Osteoblast (primary cell): ENCODE measurements at places on chromosomes 2 and 18.

GRCh38 chr18:28099237-28099636 lies 77.7 kb downstream of the CDH2 start:
- H3K4me3 ChIP-seq = no peak overlapping the region
- DNase-seq = no peak
- H3K27ac ChIP-seq = no peak overlapping the region

DNA sequence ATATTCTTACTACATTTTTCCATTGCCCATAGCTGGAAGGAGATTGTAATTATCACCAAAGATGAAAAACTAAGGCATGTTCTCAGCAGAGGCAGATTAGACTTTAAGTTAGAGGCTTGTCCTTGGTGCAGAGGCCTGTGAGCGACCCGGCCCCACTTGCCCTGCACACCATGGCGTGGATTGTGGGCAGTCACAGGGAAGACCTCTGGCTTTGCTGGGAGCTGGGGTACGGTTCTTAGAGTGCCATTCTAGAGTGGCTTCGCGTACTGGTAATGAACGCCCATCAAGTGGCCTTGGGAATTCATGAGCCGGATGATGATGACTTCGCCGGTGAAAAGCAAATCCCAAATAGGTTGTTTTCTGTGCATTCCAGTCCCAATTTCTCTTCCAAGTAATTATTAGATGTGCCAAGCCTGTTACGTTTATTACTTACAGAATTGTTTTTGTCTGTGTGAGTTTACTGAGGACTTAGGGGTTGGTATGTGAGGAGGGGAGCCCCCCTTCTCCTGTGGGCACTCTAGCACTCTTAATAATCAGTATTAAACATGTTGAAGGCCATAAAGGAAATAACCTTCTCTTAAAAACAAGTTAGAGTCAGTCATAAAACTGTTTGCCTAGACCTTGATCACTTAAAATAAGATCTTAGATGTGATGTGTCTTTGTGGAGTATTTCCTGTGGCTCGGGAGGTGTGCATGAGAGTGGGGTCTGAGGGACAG lies 90.6 kb downstream of the LDLRAD4 start:
- no peaks in the 10 kb centered on the region for H3K27me3 ChIP-seq
- no peak overlapping the region for H3K27ac ChIP-seq
- no peak overlapping the region for H3K4me3 ChIP-seq
- no peaks in the 10 kb centered on the region for H3K36me3 ChIP-seq
- no peak for DNase-seq
- no peaks in the 10 kb centered on the region for H3K4me1 ChIP-seq

DNA sequence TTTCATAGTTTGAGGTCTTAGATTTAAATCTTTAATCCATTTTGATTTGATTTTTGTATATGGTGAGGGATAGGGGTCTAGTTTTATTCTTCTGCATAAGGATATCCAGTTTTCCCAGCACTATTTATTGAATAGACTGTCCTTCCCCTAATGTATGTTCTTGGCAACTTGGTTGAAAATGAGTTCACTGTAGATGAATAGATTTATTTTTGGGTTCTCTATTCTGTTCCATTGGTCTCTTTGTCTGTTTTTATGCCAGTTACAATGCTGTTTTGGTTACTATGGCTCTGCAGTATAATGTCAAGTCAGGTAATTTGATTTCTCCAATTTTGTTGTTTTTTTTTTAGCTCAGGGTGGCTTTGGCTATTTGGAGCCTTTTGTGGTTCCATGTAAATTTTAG lies 5.9 kb downstream of the FAM171B start:
- no peaks in the 10 kb centered on the region for H3K27me3 ChIP-seq
- no peak for DNase-seq
- H3K36me3 ChIP-seq = no peaks in the 10 kb centered on the region

- H3K4me1 ChIP-seq = no peaks in the 10 kb centered on the region
- no peak overlapping the region for H3K4me3 ChIP-seq
- no peak overlapping the region for H3K27ac ChIP-seq
- no peak for DNase-seq
- no peaks in the 10 kb centered on the region for H3K36me3 ChIP-seq
These were observed 125.3 kb upstream of the APCDD1 start for GRCh38 chr18:10329101-10329500.

- no peaks in the 10 kb centered on the region for H3K4me1 ChIP-seq
- DNase-seq = no peak
- H3K27ac ChIP-seq = no peak overlapping the region
- no peak overlapping the region for H3K4me3 ChIP-seq
These were observed 496.6 kb downstream of the PTPRM start for GRCh38 chr18:8063733-8064132.

DNA sequence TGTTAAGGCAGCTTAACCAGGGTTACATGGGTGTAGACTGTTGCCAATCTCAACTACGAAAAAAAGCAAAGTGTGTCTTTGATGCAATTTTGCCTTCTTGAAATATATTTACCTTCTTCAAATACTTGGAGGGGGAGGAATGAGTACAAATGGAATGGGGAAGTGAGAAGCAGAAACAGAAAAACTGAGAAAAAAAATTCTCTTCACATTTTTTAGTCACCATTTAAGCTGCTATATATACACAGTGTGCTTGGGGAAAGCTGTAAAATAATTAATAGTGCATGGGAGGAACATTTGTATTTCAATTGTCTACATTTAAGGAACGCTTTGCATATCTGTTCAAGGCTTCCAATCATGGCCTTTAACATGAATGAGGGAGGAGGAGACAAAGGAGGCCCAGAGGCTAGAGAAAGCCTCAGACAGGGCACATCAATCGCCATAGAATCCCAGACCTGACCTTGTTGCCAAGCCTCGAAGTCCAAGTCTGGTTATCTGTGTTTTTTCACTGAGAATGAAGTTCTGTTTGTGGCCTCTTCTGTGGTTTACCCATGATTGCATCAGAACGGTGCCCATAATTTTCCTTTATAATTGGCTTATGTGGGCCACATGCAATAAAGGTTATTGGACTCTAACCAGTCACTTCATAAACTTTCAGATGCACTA lies 158.6 kb downstream of the PIK3C3 start:
- H3K27ac ChIP-seq = peak overlapping the region; percentile 34
- H3K4me1 ChIP-seq = peaks cover 13% of the 10 kb centered on the region
- H3K4me3 ChIP-seq = no peak overlapping the region

DNA sequence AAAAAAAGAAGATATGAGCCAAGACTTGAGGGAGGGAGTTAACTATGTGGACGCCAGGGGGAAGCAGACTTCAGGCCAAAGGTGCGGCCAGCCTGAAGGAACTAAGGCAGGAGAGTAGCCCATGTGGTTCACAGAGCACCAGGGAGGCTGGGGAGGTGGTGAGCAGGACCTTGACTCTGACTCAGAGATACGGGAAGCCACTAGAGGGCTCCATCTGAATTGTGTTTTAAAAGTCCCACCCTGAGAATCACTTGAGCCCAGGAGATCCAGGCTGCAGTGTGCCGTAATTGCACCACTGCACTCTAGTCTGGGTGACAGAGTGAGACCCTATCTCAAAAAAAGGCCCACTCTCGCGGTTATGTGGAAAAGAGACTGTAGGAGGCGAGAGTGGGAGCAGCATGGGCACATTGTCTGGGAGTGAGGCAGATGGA lies 12.3 kb downstream of the CEP192 start:
- H3K27me3 ChIP-seq = no peaks in the 10 kb centered on the region
- DNase-seq = peak; percentile 87
- no peak overlapping the region for H3K4me3 ChIP-seq
- no peak overlapping the region for H3K27ac ChIP-seq
- H3K36me3 ChIP-seq = peaks cover 6% of the 10 kb centered on the region

- no peak overlapping the region for H3K27ac ChIP-seq
- H3K36me3 ChIP-seq = no peaks in the 10 kb centered on the region
- H3K4me1 ChIP-seq = no peaks in the 10 kb centered on the region
- no peaks in the 10 kb centered on the region for H3K27me3 ChIP-seq
- DNase-seq = no peak
- H3K4me3 ChIP-seq = no peak overlapping the region
These were observed 210.9 kb downstream of the DCDC2C start for GRCh38 chr2:3914241-3914640.

DNA sequence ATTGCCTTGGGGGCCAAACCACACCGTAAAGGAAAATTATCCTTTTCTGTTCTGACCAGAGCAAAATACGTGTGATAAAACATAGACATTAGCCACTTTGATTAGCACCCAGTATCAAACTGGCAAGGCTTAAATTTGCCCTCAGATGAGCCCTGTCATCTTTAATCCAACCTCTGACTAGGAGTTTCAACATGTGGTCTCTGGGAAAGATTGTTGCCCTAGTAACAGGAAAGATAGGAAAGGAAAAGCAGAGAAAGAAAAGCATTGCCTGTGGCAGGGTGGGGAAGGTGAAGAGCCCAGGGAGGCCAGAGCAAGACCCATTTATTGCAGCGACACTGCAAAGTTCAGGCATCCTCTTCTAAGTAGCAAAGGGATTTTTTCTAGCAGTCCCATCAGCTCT lies 181.5 kb upstream of the SCN7A start:
- no peak overlapping the region for H3K27ac ChIP-seq
- no peak overlapping the region for H3K4me3 ChIP-seq
- H3K36me3 ChIP-seq = no peaks in the 10 kb centered on the region
- no peaks in the 10 kb centered on the region for H3K27me3 ChIP-seq

GRCh38 chr2:232210306-232210705 lies 168.2 kb upstream of the ALPP start:
- H3K4me3 ChIP-seq = no peak overlapping the region
- H3K4me1 ChIP-seq = no peaks in the 10 kb centered on the region
- no peak for DNase-seq
- no peaks in the 10 kb centered on the region for H3K27me3 ChIP-seq
- H3K27ac ChIP-seq = no peak overlapping the region

DNA sequence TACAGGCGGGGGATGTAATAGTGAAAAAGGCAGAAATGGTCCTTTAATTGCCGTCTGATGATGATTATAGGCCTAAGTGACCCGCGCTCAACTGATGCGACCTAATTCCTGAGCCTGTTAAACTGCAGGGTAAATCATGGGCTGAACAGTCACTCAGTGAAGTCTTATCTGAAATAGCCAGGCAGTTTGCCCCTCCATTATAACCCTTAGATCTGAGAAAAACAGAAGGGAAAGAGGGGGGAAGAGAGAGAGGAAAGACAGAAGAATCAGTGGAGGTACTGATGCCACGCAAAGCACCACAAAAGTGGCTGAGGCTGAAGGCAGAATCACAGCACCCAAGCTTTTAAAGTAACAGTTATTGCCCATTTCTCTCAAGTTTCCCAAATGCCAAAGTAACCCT lies 73.1 kb upstream of the DNMT3A start:
- H3K27me3 ChIP-seq = no peaks in the 10 kb centered on the region
- H3K27ac ChIP-seq = no peak overlapping the region
- no peak overlapping the region for H3K4me3 ChIP-seq
- no peaks in the 10 kb centered on the region for H3K36me3 ChIP-seq

DNA sequence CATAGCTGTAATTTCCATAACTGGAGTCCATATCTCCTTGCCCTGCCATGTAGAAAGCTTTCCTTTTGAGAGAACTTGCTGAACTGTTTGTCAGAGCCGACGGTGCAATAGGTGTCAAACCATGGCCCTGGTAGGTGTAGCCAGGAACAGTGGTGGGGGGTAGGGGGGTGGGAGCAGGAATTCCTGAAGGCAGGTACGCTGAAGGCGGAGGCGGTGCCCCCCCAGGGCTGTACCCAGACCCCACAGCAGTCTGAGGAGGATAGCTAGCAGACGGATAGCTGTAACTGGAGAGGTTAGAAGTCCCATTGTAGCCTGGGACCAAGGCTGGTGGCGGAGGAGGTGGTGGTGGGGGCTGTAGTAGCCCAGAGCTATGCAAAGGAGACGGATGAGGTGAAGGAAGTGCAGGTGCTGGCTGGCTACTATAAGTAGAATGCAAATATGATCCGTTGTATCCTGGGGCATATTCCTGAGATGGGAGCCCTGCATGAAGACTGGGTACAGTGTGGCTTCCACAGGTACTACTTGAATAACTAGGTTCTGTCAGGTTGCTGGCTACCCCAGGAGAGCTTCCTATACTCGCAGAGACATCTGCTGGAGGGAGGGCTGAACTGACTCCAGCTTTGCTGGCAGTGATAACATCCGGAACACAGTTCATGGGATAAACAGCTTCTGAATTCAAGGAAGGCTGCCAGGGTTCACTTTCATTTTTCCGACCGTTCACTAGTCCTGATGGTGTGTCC lies 124.8 kb downstream of the FIGN start:
- DNase-seq = no peak
- no peak overlapping the region for H3K4me3 ChIP-seq
- no peaks in the 10 kb centered on the region for H3K27me3 ChIP-seq
- no peak overlapping the region for H3K27ac ChIP-seq
- H3K36me3 ChIP-seq = peaks cover 3% of the 10 kb centered on the region

DNA sequence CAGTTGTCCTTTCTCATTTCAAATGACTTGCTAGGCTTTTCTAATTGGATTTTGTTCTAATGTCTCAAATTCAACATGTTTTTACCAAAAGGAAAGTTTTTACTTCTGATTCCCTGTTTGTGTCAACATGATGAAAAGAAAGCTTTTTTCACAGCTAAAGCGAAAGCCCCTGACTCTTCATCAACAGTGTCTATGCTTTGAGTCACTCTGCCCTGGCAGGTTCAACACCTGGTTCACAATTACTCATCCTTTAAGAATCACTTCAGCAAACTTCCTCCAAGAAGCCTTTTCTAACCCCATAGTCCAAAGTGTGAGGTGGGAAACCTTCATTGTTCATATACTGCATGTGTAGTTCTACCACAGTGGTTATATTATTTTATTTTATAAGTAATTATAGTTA lies 7.6 kb upstream of the DSG2 start:
- no peaks in the 10 kb centered on the region for H3K4me1 ChIP-seq
- no peak overlapping the region for H3K4me3 ChIP-seq
- no peak for DNase-seq
- no peaks in the 10 kb centered on the region for H3K36me3 ChIP-seq
- H3K27ac ChIP-seq = no peak overlapping the region
- no peaks in the 10 kb centered on the region for H3K27me3 ChIP-seq

GRCh38 chr2:88190808-88191721 lies 20.9 kb downstream of the THNSL2 start:
- no peaks in the 10 kb centered on the region for H3K36me3 ChIP-seq
- H3K4me1 ChIP-seq = no peaks in the 10 kb centered on the region
- H3K27ac ChIP-seq = no peak overlapping the region

DNA sequence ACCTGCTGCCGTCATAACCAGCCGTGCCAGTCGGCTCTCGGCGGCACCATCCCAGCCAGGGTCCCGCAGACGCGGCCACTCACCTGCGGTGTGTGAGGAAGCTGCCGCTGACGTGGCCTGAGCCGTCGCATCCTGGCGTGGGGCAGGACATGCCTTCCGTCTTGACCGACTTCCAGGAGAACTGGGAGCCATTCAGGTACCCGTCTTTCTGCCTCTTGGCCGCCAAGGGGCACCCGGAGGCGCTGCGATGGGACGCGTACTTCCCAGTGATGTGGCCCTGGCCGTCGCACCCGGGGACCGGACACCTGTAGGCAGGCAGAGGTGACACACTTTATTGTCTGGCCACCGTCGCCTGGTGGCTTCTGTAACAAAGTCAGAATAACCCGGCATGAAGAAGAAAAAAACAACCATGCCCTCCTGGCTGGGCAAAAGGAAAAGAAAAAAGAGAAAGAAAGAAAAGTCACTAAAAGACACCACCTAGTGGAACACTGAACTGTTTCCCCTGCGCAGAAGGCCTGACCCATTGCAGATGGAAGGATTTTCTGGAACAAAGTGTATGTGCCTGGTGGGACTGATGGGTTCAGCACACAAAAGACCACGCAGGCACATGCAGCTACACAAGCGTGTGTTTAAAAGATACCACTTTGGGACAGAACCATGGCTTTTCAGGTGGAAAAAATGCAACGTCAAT lies 94.9 kb upstream of the PXDN start:
- no peaks in the 10 kb centered on the region for H3K4me1 ChIP-seq
- H3K27ac ChIP-seq = no peak overlapping the region
- no peaks in the 10 kb centered on the region for H3K27me3 ChIP-seq
- H3K4me3 ChIP-seq = no peak overlapping the region
- peak; percentile 46 for DNase-seq
- no peaks in the 10 kb centered on the region for H3K36me3 ChIP-seq
